ENCODE measurements at places on chromosomes 5 and 9.
A peak's percentile ranks its signal among the peaks of the same experiment; 100 is the strongest.

DNA sequence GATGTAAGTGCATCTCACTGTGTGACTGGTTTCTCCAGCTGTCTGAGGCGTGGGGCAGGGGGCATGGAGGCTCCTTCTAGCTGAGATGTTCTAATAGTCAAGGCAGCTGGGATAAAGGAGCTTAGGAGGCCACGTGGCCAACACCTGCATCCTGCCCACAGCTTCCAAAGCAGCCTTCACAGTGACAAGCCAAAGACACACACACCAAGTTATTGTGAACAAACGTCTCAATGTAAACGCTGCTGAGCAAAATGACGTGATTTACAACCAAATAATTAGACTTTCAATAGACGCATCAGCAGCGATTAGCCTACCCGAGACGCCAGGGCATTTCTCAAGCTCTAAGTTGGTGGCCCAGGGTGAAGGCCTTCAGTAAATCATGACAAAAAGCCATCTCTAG, 23.2 kb upstream of the SLC25A51 start:
- no peak for DNase-seq

- DNase-seq: peak; percentile 26
Observed at GRCh38 chr9:70412832-70413463, 1.5 kb downstream of the KLF9 start.

DNA sequence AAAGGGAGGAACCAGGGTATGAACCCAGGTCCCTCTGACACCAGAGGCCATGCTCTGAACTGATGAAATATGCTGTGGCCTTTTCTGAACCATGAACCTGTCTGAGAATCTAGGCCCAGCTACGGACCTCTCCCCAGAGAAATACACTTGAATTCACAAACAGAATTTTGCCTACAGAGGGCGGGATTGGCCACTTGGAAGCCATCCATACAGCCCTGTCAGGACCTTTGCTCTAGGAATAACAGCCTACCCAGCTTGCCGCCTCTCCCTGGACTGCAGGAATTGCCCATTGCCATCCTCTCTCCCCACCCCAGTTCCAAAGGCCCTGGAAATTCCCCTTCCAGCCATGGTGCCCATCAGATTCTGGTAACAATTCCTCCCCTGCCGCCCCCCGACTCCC, 26.6 kb downstream of the MORN5 start:
- no peak for DNase-seq

DNA sequence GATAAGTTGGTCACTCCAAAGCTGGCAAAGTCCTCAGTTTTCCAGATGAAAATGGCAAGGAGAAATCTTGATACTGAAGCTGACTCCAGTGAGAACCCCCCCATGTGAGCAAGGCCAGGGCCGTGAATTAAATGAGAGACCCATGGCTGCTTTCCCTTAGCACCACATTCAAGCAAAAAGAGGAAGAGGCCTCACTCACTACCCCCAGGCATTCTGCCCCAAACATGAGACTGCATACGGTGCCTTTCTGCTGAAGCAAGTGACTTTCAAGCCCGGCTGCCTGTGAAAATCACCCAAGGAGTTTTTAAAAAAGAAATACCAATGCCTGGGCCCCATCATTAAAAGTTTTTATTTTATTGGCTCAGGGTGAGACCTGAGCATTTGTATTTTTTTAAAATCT, 66.9 kb downstream of the TMEM252 start:
- DNase-seq: no peak

DNA sequence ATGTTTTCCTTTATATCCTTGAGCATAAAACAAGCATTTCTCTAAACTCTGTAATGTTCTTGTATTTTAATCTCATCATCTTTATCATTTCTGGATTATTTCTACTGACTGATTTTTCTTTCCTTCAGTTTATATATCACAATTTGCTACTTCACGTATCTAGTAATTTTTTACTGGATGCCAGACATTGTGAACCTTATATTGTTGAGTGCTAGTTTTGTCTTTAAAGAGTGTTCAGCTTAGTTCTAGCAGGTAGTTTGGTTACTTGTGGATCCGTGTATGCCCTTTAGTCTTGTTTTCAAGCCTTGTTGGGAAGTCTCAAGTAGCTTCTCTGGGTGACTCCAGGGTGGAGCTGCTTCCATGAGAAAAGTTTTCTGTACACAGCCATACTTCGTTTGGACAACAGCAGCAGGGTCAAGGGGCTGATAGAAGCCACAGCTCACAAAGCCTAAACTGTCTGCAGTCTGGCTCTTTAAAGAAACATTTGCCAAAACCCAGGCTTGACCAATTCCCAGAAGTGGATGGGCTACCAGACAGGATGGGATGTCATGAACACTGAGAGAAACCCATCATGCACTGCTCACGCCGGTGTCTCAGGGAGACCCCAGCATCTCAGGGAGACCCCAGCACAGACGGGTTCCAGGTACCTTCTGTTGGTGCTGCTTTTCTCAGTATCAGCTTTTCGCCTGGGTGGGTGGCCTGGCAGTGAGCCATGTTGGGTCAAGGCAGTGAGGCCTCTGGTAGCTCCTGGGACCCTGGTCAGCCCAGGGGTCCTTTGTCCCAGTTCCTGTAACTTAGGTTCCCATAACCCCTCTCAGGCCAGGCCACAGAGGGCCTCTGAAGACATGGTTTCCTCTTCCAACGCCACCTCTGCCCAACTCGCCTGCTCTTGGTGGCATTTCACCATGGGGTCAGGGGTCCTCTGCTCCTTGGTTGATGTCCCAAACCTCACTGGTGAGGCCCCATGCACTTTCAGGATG, 29.1 kb downstream of the TRIP13 start:
- no peak for DNase-seq

DNA sequence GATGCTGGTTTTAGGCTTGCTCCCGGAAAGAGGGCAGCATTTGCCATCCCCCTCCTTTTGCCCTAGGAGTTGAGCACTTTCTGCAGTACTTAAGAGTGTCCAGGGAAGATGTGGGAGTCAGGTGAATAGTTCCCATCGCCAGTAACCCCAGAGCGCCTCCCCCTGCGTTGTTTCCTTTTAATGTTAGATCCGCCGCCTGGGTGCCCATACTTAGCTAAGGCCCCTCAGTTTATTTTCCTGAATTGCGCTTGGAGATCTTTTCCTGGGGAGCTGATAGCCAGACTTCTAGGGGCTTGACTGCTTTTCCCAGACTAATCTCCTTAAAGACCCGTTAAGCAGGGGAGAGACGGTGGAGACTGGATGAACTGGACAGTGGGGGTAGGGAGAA, 377 bp upstream of the PCDHAC2 start:
- no peak for DNase-seq

DNA sequence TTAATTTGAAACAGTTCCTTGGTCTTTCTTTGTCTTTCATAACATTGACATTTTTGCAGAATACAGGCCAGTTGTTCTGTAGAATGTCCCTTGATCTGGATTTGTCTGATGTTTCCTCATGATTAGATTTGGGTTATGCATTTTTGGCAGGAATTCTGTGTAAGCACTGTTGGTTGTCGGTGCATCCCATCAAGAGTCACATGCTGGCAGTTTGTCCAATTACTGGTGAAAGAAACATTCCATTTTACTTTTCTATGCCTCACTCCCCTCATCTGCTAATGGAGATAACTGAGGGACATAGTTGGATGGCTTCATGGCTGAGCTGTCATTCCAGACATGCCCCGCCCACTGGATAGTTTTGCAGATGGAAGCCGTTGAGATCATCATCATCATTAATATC, 7.6 kb upstream of the ZNF618 start:
- DNase-seq: no peak

DNA sequence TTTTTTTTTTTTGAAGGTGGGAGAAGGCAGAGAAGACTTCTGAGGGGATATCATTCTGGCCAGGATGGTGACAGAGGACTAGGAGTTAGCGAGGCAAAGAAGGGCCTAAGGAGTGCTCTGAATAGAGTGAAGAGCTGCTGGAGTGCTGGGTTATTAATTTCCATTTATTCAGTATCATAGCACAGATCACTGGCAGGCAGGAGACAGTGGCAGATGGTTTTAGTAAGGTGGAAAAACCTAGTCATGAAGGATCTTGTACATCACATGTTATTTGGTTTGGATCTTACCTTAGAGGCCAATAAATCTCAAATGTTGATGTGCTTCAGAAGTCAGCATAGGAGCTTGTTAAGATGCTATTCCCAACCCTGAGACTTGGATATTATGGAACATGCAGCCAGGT, 165.5 kb downstream of the TTLL11 start:
- no peak for DNase-seq

- DNase-seq: no peak
Observed at GRCh38 chr9:106177216-106177615, 482.9 kb downstream of the TMEM38B start.

DNA sequence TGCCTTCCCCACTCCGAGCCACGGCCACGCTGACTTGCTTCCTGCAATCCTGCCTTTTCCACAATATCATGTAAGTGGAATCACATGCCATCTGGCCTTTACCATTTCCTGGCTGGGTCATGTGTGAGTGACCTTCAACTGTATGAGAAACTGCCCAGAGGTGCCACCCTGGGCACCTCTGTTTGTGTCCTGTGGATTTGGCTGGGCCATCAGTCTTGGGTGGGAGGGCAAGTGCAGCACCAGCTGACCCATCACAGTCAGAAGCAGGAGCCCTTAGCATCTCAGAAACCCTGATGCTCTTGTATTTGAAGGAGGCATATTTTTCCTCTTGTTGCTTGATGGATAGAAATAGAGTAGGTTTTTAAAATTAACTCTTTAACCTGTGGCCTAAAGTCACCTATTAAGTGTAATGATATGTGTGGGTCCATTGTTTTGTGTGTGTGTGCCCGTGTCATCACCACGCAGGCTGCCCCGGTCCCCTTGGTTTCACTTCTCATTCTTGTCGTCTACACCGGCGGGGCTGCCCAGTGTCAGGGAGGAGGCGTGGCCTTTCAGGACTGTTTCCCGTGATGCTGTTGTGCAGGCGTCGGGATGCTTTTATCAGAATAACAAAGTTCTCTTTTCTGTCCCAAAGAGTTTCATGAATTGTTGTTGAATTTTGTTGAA, 52.1 kb upstream of the CACNA1B start:
- DNase-seq: no peak

DNA sequence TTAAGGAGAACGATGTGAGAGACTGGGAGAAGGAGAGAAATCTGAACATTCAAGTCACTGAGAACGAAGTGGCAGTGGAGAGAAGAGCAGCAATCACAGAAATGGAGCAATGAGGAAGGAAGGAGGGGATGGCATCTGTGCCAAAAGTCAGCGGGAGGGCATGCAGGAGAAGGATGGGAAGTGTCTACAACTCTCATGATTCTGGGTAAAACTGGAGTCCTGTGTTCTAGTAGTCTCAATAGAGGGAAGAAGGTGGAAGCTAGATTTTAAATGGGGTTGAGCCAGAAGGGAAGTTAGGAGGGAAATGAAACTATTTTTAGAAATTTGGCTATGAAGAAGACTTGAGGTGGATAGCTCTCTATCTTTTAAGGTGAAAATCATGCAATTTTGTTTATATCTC, 39.1 kb upstream of the SPATA31C2 start:
- DNase-seq: no peak

- DNase-seq: no peak
Observed at GRCh38 chr9:129880654-129881546, 45.6 kb downstream of the USP20 start.

GRCh38 chr9:20220286-20220685, 402.0 kb downstream of the MLLT3 start:
- DNase-seq: no peak

DNA sequence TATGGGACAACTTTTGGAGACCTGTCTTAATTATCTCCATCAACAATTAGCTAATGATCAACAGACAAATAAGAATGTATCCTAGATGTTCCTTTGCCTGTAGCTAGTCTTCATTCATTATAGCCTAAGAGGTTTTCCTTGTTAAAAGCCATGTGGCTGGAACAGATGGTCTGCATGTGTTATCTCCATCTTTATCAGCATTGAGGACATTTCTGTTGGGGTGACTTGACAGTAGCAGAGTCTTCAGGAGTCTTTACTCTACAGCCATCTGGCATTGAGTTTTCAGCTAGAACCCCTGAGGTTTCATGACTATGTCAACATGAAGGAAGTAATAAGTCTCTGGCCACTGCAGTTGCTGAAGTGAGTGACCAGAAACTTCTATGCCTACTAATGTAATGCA, 106.6 kb upstream of the TLE4 start:
- DNase-seq: no peak

DNA sequence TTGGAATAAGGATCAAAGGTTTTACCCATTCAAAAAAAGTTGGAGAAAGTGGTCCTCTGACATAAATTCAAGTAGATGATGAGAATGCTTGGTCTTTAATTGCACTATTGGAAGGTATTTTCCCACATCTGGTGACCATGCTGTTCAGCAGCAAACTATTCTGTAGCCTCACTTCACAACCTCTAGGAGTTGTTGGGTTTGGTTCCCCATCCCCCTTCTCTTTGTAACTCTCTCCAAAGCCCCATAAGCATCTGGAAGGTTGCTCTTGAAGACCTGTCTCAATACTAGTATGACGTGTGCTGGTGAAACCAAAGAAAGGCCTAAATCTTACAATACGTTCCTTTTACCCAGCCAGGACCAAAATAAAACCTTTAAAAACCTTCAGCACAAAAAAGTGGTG, 8.5 kb downstream of the RGMB start:
- no peak for DNase-seq

DNA sequence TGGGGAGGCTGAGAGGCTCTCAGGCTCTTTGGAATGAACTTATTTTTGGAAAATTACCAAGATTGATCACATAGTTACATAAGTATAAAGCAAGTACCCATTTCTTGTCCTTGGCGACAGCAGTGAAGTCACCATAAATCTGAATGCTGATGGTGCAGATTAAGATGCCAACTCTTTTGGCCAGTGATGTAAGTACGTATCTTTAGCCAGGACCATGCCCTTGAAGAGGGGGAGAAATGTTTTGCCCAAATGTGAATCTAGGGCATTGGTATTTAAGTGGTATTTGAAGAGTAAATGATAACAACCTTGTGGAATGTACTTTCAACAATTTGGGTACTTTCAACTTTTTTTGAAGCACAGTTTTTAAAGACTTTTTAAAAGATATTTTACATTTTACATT, 68.2 kb upstream of the RAD23B start:
- no peak for DNase-seq

GRCh38 chr5:109533751-109534272, 124.0 kb upstream of the PJA2 start:
- DNase-seq: no peak

Measured in activated naive CD4-positive, alpha-beta T cell (primary cell).